Ammon's horn (tissue), 1 donor: ENCODE measurements at places on chromosomes 4 and X.

DNA sequence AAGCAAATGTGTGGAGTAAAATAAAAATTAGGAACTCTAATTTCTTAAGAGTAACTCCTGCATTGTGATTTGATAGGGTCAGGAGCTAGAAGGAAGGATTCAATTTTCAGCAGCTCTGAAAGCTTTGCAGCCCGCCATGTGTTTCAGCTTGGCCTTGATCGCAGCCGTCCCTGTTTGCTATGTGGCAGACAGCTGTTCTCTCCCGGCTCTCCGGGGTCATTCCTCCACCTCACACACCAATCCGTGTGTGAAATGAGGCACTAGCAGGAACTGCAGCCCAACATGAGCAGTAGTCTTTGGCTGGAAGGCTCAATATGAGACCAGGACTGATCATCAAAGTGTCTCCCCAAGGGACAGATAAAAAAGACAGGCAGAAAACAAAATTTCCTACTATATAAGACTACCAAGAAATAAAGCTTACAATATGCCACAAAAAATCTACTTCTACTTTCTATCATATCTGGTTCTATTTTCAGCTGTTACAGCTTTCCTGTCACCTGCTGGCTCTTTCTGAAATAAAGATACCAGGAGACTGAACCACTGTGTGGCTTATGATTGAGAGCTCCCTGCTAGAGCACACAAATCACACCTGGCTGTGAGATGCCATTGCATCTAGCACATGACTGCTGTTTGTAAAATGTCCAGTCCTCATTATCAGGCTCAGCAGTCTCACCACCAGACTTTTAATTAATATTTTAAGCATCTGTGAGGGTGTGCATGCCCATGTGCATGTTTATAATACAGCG is 44.1 kb upstream of the SEC24B start:
- no peak for DNase-seq

DNA sequence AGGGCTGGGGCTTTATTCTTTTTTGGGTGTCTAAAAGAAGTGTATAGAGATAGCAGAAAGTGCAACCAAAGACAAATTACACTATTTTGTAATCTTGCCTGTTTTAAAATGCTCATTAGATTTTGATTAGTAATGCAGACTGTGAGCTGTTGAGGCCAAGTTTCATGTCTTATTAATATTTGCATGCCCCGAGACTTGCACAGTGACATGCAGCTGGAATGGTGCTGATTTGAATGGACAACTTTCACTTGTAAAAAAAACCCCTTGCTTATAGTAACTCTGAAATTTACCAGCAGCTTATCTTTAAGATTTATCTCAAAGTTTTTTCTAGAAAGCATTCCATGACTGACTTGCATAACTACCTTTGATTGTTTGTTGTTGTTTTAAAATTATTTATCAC is 835.1 kb upstream of the IGFBP7 start:
- no peak for DNase-seq

DNA sequence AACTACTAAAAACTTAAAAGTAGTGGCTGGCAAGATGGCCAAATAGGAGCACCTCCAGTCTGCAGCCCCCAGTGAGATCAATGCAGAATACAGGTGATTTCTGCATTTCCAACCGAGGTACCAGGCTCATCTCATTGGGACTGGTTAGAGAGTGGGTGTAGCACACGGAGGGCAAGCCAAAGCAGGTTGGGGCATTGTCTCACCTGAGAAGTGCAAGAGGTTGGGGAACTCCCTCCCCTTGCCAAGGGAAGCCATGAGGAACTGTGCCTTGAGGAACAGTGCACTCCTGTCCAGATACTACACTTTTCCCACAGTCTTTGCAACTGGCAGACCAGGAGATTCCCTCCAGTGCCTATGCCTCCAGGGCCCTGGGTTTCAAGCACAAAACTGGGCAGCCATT is 311.1 kb downstream of the PAPSS1 start:
- no peak for DNase-seq

DNA sequence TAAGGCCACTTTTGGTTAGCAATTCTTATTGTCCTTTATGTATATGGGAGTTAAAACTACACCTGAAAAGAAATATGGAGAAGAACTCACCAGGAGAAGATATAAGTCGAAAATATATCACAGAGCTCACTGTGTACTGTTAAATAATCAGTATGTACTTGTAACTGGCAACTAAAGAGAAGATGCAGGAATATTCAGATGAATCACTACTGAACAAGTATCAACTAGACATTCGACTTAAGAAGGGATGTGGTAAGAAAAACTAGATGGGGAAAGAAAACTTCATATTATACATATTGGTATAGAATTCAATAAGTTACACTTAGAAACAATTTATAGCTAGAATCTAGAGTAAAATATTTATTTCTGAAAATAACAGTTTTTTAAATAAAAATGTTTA is 230.0 kb downstream of the CAMK2D start:
- DNase-seq: no peak

DNA sequence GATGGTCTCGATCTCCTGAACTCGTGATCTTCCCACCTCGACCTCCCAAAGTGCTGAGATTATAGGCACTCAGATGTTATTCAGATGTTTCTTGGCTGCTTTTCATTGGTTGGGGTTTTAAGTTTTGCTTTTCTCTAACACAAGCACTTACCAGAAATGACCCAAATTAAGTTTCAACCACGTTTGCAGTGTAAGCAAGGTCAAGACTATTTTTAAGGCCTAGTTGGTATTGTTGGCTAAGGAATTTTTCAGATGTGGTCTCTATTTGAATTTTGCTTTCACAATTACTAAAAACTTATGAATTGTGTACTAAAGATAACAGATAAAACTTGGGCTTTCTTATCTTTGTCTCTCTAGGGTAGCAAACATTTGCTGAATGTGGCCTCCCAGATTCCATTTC is 1756.9 kb upstream of the TENM3 start:
- DNase-seq: no peak

GRCh38 chrX:71493111-71493613 is 39.7 kb upstream of the OGT start:
- DNase-seq: no peak

GRCh38 chr4:67131224-67131623 is 414.1 kb downstream of the CENPC start:
- DNase-seq: no peak

DNA sequence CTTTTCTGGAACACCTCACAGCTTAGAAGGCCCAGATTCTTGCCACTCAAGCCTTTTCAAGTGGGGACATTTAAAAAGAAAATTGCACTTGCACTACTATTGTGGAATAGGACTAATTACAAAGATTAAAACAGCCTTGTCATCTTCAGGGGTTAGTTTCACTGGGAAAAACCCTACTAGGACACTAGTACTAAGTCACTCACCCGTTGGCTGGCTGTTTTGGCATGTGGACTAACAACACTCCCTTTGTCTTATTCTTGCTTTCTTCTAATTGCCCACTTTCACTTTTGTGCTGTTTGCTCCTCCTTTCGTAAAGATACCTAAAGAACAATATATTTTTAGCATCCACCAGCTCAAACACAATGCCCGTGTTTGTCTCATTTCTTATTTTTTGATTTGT is 200.9 kb upstream of the MID1 start:
- no peak for DNase-seq

- no peak for DNase-seq
These were observed 331.8 kb downstream of the TEX13C start for GRCh38 chrX:125651426-125651825.

GRCh38 chr4:61541459-61541858 is 341.3 kb downstream of the ADGRL3 start:
- no peak for DNase-seq

GRCh38 chrX:10011991-10012390 is 44.8 kb downstream of the CLDN34 start:
- no peak for DNase-seq

DNA sequence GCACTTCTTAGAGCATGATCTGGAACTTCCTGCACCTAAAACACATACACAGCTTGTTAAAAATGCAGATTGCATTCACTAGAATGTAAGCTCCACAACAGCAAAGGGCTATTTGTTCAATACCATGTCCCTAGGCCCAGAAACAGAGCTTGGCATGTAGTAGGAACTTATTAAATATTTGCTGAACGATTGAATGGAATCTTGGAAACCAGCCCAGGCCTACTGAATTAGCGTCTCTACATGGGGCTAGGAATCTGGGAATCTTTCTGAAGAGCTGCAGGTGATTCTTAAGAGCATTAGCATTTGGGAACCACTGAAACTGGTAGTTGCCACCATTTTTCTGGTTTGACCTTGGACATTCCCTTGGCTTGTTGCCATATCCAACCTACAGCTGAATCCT is 234.1 kb downstream of the STIM2 start:
- DNase-seq: no peak

- DNase-seq: no peak
These were observed 82.5 kb upstream of the PTPN13 start for GRCh38 chr4:86511590-86511989.

DNA sequence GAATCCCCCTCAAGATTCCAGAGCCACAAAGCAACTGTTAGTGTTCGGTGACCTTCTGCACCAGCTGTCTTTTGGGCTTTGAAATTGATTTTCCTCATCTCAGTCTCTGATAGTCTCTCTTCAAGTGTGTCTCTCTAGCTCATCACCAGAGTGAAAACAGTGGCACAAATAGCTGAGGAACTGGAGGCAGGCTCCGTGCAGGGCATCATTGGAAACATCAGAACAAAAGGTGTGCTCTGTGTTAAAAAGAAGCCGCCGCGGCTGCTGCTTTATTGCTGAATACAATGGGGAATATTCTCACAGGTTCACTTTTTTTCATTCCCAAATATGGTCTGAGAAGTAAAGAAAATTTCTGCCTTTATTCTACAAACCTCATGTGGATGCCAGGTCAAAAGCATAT is 297.5 kb downstream of the DCTD start:
- DNase-seq: no peak

DNA sequence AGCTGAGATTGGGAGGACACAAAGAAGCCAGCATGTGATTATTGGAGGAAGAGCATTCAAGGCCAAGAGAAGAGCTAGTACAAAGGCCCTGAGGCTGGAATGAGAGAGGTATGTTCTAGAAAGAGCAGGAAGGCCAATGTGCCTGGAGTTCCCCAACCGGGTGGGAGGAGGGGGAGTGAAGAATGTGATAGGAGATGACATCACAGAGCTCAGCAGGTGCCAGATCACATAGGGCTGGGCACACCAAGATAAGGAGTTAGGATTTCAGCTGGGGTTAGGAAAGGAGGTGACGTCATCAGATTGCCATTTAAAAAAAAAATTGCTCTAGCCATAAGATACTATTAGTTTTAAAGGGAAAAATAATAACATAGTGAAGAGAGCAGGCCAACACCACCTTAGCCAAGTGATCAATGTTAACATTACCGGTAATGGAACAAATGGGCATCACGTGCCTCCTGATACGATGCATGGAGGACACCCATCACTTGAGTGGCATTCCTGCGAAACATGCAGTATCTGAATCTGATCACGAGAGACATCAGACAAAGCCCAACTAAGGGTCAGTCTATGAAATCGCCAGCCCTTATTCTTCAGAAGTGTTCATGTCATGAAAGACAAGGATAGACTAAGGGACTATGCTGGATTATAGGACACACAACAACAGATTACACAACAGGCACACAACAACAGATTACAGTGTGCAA is 344.3 kb downstream of the BCOR start:
- DNase-seq: no peak

GRCh38 chr4:160375772-160376452 is 1273.0 kb downstream of the RAPGEF2 start:
- no peak for DNase-seq

DNA sequence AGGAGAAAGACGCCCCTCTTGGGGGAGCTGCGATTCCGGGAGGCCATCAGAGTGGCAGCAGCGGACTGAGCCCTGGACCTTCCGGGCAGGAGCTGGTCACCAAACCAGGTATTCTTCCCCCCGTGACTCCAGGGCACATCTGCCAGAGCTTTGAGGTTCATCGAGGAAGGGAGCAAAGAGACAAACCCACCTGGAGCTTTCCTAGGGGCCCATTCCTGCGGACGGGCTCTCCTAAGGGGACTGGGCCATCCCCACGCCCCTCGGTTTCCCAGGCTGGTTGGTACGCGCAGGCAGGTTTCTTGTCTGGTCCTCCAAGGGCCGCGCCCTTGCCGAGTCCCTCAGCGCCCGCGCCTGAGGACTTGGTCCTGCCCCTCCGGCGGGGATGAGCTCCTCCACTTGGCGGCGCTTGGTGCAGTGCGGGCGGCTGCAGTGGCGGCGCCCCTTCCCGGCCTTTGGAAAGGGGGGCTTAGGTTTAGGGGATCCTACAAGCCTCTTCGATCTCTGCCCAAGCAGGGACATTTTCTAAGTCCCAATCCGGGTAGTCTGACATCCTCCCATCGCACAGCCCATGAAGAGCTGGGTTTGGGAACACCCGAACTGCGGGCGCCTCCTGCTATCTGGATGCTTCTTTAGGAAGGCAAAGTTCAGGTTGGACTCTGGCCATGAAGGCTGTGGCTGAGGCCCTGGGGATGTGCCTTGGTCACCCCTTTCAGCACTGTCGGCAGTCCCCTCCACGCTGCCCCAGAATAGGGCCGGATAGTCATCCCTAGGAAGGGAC is 538 bp downstream of the STBD1 start:
- peak; percentile 55 for DNase-seq

DNA sequence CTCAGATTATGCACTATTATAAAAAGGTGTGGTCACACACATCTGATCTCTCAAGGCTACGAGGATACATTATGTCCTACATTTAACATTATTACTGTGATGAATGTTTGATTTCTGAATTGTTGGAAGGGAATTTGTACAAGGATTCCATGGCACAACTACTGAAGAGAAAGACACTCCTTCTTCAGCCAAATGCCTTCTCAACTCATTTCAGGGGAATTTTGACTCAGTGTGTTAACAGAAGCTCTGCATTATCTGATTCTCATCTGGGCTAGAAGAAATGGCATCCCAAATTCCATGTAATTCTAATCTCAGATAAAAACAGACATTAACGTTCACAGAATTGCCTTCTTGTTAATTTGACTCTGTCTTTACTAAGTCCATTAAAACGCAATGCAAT is 477.7 kb downstream of the PDGFC start:
- no peak for DNase-seq

DNA sequence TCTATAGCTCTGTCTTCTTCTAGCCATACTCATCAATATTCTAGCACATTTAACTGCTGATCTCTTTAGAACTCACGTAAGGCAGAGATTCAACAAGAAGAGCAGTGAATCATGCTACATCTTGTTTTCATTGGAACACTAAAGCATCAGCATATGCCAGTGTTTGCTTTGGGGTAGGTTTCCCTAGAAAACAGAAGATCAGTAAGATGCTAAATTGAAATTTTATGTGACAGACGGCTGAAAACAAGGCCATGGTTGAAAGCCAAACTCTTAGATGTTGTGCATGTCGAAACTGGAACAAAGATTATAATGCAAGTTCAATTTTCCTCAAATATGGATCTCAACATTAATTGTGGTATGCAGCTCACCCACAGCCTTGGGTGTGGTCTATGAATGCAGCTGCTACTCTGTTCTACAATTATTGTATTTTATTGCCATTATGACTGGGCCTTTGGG is 107.6 kb downstream of the PDLIM5 start:
- peak; percentile 16 for DNase-seq

DNA sequence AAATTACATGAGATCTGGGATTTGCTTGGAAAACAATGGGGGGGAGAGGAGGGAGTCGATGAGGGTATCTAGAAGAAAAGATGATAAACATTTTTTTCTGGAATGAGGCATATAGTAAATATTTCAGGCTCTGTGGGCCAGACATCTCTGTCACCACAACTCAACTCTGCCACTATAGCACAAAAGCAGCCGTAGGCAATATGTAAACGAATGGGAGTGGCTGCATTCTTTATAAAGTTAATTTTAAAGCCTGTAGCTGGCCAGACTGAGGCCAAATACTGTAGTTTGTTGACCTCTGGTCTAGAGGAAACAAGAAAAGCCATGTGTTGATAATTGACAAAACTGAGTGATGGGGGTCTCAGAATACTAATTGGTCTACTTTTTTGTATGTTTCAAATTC is 14.1 kb upstream of the TCEANC start:
- no peak for DNase-seq
